SJSA1 (cell line): ENCODE measurements at places on chromosomes 16 and 17. TPM values are rescaled to one million over a fixed set of nuclear protein-coding genes. Genes with fewer than 3 reads are reported as not detected.
A peak's percentile ranks its signal among the peaks of the same experiment; 100 is the strongest.

Gene ZDHHC1
- total RNA-seq, result 1.0 and 4.4 TPM in 2 replicates

DNA sequence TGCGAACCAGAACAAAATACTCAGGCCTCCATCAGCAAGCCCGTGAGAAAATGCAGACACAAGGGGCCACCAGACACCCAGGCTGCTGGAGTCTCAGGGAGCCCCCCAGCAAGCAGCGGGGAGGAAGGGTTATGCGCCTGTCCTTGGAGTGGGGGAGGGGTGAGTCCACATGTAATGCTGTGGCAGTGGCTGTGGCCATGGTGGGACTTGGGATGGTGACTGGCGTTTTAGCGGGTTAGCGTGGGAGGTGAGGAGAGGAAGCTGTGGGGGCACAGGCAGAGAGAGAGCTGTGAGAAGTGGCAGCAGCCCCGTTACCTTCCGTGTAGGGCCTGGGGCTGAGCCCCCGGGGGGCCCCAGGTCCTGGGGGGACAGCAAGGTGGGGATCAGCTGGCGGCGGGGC, 58.3 kb downstream of the SRCIN1 start:
- no peak overlapping the region for H3K27ac ChIP-seq
- H3K4me3 ChIP-seq, result no peak overlapping the region
- H3K4me1 ChIP-seq, result no peaks in the 10 kb centered on the region
- no peaks in the 10 kb centered on the region for H3K27me3 ChIP-seq
- no peaks in the 10 kb centered on the region for H3K36me3 ChIP-seq
- DNase-seq, result no peak

Gene BIRC5
- 301 and 370 TPM in 2 replicates for total RNA-seq

- no peak overlapping the region for H3K4me3 ChIP-seq
- H3K27me3 ChIP-seq, result peaks cover 4% of the 10 kb centered on the region
- DNase-seq, result no peak
- no peaks in the 10 kb centered on the region for H3K4me1 ChIP-seq
- no peaks in the 10 kb centered on the region for H3K36me3 ChIP-seq
Observed at GRCh38 chr17:50590946-50591737, 30.6 kb downstream of the CACNA1G start.

GRCh38 chr16:24189941-24190340, 66.2 kb upstream of the CACNG3 start:
- H3K4me1 ChIP-seq, result no peaks in the 10 kb centered on the region
- DNase-seq, result no peak
- H3K27ac ChIP-seq, result no peak overlapping the region
- no peaks in the 10 kb centered on the region for H3K27me3 ChIP-seq
- no peaks in the 10 kb centered on the region for H3K36me3 ChIP-seq

Gene ZNF830
- total RNA-seq, result 20.8 and 21.2 TPM in 2 replicates

- H3K36me3 ChIP-seq, result peaks cover 63% of the 10 kb centered on the region
- no peaks in the 10 kb centered on the region for H3K4me1 ChIP-seq
- no peak overlapping the region for H3K4me3 ChIP-seq
- H3K27me3 ChIP-seq, result no peaks in the 10 kb centered on the region
- H3K27ac ChIP-seq, result no peak overlapping the region
Observed at GRCh38 chr16:18829251-18829650, 27.9 kb upstream of the ARL6IP1 start.

DNA sequence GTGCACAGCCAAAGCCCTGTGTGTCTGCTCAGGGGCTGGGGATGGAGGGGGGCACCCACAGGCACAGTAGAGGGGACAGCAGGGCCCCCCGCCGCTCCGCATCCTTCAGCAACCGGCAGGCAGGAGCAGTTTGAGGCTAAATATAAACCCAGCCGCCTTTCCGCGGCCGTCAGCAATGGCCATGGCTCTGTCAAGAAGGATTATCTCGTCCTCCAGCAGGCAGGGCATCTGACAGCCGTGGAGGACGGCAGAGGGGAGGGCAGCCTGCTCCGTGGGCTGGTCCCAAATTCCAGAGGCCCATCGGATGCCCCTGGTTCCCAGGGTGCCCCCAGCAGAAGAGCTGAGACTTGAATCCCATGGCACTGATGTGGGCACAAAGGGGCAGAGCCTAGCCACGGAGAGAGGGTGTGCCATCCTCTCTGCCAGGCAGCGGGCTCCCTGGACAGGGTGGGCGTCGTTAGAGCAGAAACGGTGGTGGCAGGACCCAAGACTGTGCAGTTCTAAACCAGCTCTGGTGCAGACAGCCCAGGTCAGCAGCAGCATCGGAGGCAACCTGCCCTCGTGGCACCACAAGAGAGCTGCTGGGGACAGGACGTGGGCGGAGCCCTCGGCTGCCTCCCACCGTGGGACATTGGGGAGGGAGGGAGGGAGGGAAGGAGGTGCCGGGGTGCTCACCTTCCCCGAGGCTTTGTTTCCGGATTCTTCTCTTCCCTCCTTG, 198.8 kb upstream of the CIBAR2 start:
- no peak overlapping the region for H3K27ac ChIP-seq
- no peak for DNase-seq
- no peaks in the 10 kb centered on the region; the same call in 1 of the 2 replicates for H3K27me3 ChIP-seq

Gene GNPTG
- total RNA-seq, result 45.9 and 60.7 TPM in 2 replicates

- H3K36me3 ChIP-seq, result no peaks in the 10 kb centered on the region
- no peak for DNase-seq
- H3K27me3 ChIP-seq, result no peaks in the 10 kb centered on the region
- no peak overlapping the region for H3K27ac ChIP-seq
- peaks cover 64% of the 10 kb centered on the region for H3K4me1 ChIP-seq
- no peak overlapping the region for H3K4me3 ChIP-seq
Observed at GRCh38 chr17:65181237-65182061, 44.3 kb downstream of the RGS9 start.

DNA sequence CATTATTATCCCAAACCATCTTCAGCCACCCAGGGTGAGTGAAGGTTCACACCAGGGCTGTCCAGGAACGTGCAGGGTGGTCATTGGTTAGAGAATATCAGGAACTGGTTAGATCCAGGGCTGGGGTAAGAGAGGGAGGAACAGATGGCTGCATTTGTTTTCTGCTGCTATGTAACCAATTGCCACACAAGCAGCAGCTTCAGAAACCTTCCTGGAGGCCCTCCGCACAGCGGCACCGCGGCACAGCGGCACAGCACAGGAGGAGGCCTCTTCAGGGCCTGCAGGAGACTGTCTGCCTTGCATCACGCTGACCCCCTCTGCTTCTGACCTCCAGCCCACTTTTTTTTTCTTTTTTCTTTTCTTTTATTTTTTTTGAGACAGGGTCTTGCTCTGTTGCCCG, 86.1 kb downstream of the KCNJ12 start:
- no peaks in the 10 kb centered on the region for H3K36me3 ChIP-seq
- H3K27me3 ChIP-seq, result no peaks in the 10 kb centered on the region
- no peak overlapping the region for H3K27ac ChIP-seq
- DNase-seq, result no peak
- H3K4me1 ChIP-seq, result no peaks in the 10 kb centered on the region

DNA sequence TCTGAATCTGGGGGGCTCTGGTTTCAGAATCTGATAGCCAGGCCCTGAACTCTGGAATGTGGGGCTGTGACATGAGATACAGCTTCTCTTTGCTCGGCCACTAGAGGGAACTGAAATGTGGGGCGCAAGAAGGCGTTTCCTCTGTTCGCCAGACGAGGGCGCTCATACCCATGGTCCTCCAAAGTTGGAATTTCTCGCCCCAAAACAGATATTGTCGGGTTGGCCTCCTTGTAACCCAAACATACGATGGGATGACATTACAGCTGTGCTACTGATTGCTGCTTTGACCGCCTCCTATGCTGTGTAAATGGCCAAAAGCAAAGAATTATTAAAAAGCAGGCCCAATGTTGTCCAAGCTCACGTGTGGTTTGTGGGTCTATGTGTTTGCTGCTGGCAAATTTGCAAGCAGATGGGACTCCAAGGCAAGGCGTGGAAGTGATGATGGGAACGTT, 13.1 kb upstream of the MSI2 start:
- no peaks in the 10 kb centered on the region for H3K36me3 ChIP-seq
- no peak overlapping the region for H3K27ac ChIP-seq
- 0 out of 2 replicates have a peak, but pooled peaks cover 3% of the 10 kb centered on the region for H3K4me1 ChIP-seq
- DNase-seq, result peak; percentile 64

Gene UMOD
- not detected in 2 replicates for total RNA-seq

- H3K36me3 ChIP-seq, result peaks cover 4% of the 10 kb centered on the region
- no peak for DNase-seq
- peak overlapping the region; percentile 62 for H3K27ac ChIP-seq
- no peak overlapping the region for H3K4me3 ChIP-seq
- H3K4me1 ChIP-seq, result peaks cover 39% of the 10 kb centered on the region
Observed at GRCh38 chr16:4501071-4501478, 24.9 kb downstream of the HMOX2 start.

Gene KRTAP2-3
- total RNA-seq, result not detected in 2 replicates

DNA sequence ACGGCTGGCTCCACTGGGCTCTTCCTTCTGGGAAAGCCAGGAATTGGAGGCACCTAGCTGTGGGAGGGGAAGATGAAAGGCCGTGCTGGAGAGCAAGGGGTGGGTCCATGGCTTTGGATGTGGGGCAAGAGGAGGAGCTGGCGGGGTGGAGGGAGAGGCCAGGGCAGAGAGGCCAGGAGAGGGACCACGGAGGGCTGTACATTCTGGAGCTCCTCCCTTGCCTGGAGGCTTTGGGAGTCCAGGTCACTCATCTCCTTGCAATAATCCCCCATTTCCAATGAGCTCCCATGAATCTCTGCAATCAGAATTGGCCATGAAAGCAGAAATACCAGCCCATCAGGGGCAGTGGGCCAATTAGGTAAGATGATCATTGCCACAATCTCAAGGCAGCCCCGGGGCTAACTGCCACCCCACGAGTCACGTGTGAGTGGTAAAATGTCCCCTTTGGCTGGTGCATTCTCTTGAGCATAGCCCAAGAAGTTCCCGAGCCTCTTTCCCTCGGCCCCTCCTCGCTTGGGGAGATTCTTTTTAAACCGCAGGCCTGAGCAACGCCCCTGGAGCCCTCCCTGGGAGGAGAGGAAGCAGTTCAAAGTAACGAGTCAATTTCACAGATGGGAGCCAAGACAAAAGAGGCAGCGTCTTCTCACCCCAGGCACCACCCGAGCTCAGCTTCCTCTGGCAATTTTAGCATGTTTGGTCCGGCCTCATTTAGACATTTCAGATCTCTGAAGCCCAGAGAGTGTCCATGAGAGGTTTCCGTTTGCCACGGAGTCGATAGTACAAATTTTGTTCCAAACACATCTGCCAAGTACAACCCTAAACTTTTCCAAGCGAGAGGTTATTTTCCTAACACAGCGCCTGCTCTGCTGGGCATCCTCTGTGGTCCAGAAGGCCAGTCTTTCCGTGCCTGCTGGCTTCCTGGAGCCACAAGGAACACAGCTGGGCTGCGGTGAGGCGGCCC, 13.4 kb downstream of the RTN4RL1 start:
- H3K36me3 ChIP-seq, result no peaks in the 10 kb centered on the region
- DNase-seq, result no peak
- H3K4me1 ChIP-seq, result peaks cover 6% of the 10 kb centered on the region; the same call in 1 of the 2 replicates
- H3K27me3 ChIP-seq, result no peaks in the 10 kb centered on the region; the same call in 1 of the 2 replicates
- H3K4me3 ChIP-seq, result no peak overlapping the region
- H3K27ac ChIP-seq, result no peak overlapping the region

DNA sequence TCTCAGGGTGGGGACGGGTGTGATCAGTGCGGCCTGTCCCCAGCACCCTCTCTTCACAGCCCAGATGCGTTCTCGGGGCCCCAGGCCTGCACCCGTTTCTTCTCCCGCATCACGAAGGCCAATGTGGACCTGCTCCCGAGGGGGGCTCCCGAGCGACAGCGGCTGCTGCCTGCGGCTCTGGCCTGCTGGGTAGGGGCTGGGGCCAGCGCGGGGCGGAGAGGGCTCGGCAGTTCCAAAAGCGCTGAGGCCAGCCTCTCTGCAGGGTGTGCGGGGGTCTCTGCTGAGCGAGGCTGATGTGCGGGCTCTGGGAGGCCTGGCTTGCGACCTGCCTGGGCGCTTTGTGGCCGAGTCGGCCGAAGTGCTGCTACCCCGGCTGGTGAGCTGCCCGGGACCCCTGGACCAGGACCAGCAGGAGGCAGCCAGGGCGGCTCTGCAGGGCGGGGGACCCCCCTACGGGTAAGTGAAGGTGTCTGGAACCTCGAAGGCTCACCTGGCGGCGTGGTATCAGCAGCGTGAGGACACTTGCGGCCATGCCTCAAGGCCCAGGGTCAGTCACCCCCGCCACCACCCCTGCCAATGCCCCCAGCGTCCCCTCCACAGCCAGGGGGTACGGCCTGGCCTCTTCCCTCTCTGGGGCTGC, 4.4 kb downstream of the MSLN start:
- H3K4me1 ChIP-seq, result no peaks in the 10 kb centered on the region; the same call in 1 of the 2 replicates
- DNase-seq, result no peak
- H3K27ac ChIP-seq, result no peak overlapping the region
- H3K27me3 ChIP-seq, result peaks cover 21% of the 10 kb centered on the region; the same call in 1 of the 2 replicates

Gene TMEM92
- 0.05 TPM in 1 of 2 replicates, not detected in the other for total RNA-seq

- H3K27ac ChIP-seq, result no peak overlapping the region
- H3K36me3 ChIP-seq, result no peaks in the 10 kb centered on the region
- H3K4me1 ChIP-seq, result no peaks in the 10 kb centered on the region
- no peak overlapping the region for H3K4me3 ChIP-seq
- DNase-seq, result no peak
Observed at GRCh38 chr16:51624080-51624775, 473.2 kb upstream of the SALL1 start.

- H3K27me3 ChIP-seq, result no peaks in the 10 kb centered on the region
- no peaks in the 10 kb centered on the region for H3K36me3 ChIP-seq
- peaks cover 57% of the 10 kb centered on the region for H3K4me1 ChIP-seq
- H3K27ac ChIP-seq, result no peak overlapping the region
- DNase-seq, result no peak
- no peak overlapping the region for H3K4me3 ChIP-seq
Observed at GRCh38 chr17:66945147-66945835, 19.2 kb upstream of the CACNG4 start.

Gene HSPB9
- not detected in 2 replicates for total RNA-seq

Gene STH
- total RNA-seq, result not detected in 2 replicates

Gene PRR29
- total RNA-seq, result 0.08 TPM in 1 of 2 replicates, not detected in the other

Gene MT1G
- total RNA-seq, result not detected in 2 replicates

GRCh38 chr16:89046491-89046890, 47.2 kb upstream of the ACSF3 start:
- H3K4me1 ChIP-seq, result no peaks in the 10 kb centered on the region
- peaks cover 62% of the 10 kb centered on the region for H3K27me3 ChIP-seq
- DNase-seq, result no peak
- H3K27ac ChIP-seq, result no peak overlapping the region

GRCh38 chr17:59513934-59514841, 51.2 kb upstream of the DHX40 start:
- DNase-seq, result peak; percentile 88
- H3K36me3 ChIP-seq, result no peaks in the 10 kb centered on the region
- H3K4me1 ChIP-seq, result peaks cover 15% of the 10 kb centered on the region
- H3K27ac ChIP-seq, result no peak overlapping the region

- H3K4me3 ChIP-seq, result no peak overlapping the region
- H3K27ac ChIP-seq, result no peak overlapping the region
- H3K27me3 ChIP-seq, result no peaks in the 10 kb centered on the region
- peaks cover 15% of the 10 kb centered on the region for H3K4me1 ChIP-seq
Observed at GRCh38 chr17:80385046-80385445, 29.9 kb upstream of the ENDOV start.

DNA sequence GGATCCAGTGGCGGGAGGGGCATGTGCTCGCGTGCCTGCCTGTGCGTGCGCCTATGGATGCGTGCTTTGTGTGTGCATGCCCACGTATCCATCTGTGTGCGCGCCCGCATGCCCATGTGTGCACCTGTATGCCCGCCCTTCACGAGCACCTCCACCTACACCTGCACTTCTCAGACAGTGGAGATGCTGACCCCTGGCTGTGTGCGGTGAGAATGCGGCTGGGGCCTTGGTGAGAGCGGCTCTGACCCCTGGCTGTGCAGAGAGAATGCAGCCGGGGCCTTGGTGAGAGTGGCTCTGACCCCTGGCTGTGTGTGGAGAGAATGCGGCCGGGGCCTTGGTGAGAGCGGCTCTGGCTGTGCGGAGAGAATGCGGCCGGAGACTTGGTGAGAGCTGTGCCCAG, 33.9 kb downstream of the AXIN1 start:
- peaks cover 10% of the 10 kb centered on the region; the same call in 1 of the 2 replicates for H3K36me3 ChIP-seq
- no peak overlapping the region for H3K27ac ChIP-seq
- no peaks in the 10 kb centered on the region for H3K4me1 ChIP-seq
- no peak for DNase-seq
